ENCODE measurements at places on chromosomes 11 and 22. TPM values are rescaled to one million over a fixed set of nuclear protein-coding genes. Genes with fewer than 3 reads are reported as not detected.
A peak's percentile ranks its signal among the peaks of the same experiment; 100 is the strongest.

GRCh38 chr11:13104619-13105236 is 95.6 kb downstream of the RASSF10 start:
- no peaks in the 10 kb centered on the region for H3K27me3 ChIP-seq
- H3K27ac ChIP-seq: no peak overlapping the region
- no peaks in the 10 kb centered on the region for H3K36me3 ChIP-seq
- H3K4me1 ChIP-seq: peaks cover 4% of the 10 kb centered on the region

- DNase-seq: peak; percentile 13
- H3K36me3 ChIP-seq: peaks cover 73% of the 10 kb centered on the region
- no peak overlapping the region for H3K4me3 ChIP-seq
Measured at GRCh38 chr22:19065929-19066328, 56.3 kb downstream of the DGCR2 start.

Gene PATZ1
- total RNA-seq: 15.5 TPM

Gene GPR83
- total RNA-seq: not detected

Data from right atrium auricular region (tissue), 2 donors.